ENCODE measurements at places on chromosomes 12 and 14.
A peak's percentile ranks its signal among the peaks of the same experiment; 100 is the strongest.

DNA sequence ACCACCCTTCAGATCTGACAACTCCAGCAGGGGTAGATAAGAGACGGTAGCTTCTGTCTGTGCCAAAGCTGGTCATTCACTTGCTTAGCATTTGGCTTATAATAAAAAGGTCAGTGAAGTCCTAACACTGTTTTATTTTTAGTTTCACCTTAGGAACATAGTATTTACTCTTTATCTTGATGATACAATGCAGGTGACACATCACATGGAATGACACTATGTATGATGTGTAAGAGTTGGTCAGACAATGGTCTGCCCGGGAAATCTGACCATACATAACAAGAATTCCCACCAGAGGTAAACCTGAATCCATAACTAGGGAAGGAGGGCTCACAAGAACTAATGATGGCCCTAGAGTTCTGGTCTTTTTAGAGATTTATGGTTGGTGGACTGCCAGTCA lies 66.6 kb downstream of the IFNG start:
- no peak for DNase-seq

DNA sequence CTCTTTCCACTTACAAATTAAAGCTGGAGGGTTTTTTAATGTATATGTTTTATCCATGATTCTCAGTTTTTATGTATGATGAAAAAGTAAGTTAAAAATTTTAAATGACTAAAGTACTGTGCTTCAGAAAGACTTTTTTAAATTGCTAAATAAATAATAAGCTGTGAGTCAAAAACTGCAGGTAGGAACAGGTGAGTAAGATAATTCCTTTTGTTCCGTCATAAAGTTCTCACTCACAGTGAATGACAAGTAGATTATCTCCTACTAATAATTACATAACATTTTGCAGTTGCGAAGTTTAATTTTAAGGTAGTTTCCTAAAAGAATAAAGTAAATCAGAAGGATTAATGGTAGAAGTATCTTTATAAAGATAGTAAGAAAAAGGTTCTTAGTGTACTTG lies 78.0 kb downstream of the PRKCH start:
- no peak for DNase-seq

DNA sequence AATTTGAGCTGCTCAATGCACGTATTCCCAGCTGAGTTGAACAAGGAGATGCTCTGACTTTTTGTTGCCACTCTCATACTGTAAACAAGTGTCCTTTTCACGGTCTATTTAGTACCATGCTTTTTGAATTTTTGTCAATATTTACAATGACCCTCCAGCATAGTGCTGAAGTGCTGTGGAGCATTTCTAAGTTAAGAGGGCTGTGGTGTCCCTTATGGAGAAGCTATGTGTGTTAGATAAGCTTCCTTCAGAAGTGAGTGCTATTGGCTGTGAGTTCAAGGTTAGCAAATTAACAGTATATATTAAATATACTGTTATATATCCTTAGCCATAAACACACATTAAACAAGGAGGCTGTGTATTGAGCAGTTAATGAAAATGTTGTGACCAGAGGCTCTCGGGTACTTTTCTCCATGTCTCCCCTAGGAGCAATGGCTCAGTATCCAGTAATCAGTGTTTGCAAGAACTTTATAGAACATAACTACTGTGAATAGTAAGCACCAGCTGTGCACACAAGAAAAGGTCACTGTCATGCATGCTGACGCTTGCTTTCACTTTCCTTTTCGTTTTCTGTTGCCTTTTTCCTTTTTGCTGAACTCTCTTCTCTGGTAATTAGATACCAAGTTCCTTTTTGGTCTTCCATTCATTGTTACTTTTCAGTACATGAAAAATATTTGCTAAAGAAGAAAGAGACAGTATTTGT lies 187.2 kb upstream of the NEDD1 start:
- no peak for DNase-seq

GRCh38 chr12:24075650-24076049 lies 126.2 kb upstream of the SOX5 start:
- no peak for DNase-seq

DNA sequence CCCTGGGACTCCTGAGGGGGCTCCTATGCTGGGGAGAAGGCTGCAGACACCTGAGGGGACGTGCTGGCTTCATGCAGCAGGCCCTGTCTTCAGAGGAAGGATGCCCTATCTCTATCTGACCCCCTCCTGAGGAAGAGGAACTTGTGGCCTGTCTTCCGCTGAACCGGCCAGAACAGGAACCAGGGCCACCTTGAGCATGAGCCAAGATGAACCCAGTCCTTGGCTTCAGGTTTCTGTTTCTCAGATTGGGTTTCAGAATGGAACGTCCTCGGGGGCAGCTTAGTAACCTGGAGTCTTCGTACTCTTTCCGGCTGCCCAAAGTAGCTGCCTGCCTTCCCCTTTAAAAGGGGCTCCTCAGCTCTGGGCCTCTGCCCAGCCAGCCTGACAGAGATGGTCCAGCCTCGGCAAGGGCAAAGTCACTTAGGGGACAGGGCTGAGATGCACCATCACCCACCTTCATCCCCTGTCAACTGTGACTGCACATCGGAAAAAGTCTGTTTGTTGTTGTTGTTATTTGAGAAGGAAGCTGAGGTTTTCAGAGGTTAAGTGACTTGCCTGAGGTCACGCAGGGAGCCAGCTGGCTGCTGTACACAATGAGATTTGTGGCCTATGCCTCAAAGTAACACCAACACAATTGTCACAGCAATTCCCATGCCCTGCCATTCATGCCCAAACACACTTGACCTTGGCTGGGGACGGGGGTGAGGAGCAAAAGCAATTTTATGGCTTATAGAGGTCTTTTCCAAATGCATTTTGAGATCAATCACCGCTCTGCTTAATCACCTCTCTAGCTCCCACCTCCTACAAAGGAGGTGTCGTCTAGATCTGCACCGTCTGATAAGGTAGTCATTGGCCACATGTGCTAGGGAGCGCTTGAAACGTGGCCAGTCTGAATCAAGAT lies 13.4 kb downstream of the ASB2 start:
- peak; percentile 70 for DNase-seq

GRCh38 chr14:60648934-60649874 lies at the start of gene SIX1:
Gene SIX1 (minus strand): TSS chr14:60649477. CDS start chr14:60649189, 288 bp downstream.
- DNase-seq: no peak

- no peak for DNase-seq
Observed at GRCh38 chr14:95328729-95329503, 9.2 kb upstream of the CLMN start.

GRCh38 chr14:91303091-91303923 lies 58.8 kb upstream of the GPR68 start:
- peak; percentile 56 for DNase-seq

DNA sequence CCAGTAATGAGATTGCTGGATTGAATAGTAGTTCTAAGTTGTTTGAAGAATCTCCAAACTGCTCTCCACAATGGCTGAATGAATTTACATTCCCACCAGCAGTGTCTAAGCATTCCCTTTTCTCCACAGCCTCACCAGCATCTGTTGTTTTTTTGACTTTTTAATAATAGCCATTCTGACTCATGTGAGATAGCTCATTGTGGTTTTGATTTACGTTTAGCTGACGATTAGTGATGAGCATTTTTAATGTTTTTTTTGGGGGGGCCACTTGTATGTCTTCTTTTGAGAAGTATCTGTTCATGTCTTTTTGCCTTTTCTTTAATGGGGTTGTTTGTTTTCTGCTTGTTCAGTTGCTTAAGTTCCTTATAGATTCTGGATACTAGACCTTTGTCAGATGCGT lies 8.1 kb upstream of the SLC15A5 start:
- DNase-seq: no peak

DNA sequence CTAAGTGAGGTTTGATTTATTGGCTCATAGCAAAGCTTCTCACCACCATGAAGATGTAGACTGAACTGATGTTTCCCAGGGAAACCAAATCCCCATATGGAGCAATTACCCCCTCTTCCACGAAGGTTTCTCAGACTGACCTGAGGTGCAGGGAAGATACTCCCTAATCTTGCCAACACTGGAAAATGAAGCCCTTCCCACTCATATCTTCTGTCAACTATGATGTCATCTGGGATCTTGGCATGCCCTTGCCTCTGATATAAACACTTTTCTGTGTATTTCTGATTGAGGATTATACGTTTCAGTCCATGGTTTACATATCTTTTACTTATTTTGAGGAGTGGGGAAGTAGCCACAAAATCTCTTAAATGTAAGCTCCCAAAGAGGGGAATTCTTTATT lies 14.1 kb upstream of the CISTR start:
- no peak for DNase-seq

GRCh38 chr12:49288412-49288853 lies 6.5 kb upstream of the PRPH start:
- peak; percentile 62 for DNase-seq

DNA sequence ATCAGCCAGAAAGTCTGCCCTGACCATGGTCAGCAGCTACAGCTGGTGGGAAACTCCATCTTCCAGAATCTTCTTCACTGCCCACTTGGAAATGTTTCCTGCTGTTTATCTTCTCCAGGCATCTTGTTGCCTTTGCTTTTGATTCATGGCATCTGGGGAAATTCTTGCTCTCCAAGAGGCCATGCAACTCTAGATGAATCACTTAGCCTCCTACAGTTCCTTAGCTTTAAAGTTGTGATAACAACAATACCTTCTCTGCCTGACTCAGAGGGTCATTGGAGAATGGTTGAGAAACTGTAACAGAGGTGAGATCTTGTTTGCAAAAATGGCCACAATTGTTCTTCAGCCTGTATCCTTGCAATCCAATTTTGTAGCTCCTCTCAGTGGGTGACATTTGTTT lies 121.0 kb upstream of the VRK1 start:
- DNase-seq: no peak

DNA sequence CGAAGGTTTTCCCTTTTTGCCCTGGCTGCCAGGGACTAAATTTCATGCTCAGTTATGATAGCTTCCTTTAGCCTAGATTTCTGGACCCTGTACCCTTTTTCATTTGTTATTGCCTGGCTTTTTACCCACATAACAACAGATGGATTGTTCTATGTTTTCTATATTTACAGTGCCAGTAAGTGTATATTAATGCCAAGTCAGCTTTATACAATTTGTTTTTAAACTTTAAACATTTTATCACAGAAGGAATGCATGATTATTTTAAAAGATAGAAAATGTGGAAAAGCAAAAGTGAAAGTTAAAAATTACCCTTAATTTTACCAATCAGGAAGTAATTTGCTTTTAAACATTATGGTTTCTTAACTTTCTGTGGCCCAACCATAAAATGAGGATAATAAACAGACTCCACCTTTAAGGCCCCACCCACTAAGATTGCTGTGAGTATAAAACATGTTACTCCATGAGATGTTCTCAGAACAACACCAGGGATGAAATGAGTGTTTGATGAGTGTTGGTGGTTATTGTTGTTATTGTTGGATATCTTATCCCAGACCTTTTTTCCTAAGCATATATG lies 496.8 kb downstream of the EGLN3 start:
- DNase-seq: no peak

- no peak for DNase-seq
Observed at GRCh38 chr14:61153431-61153830, 127.7 kb downstream of the TMEM30B start.

- no peak for DNase-seq
Observed at GRCh38 chr14:31781578-31781977, 220.4 kb downstream of the NUBPL start.

DNA sequence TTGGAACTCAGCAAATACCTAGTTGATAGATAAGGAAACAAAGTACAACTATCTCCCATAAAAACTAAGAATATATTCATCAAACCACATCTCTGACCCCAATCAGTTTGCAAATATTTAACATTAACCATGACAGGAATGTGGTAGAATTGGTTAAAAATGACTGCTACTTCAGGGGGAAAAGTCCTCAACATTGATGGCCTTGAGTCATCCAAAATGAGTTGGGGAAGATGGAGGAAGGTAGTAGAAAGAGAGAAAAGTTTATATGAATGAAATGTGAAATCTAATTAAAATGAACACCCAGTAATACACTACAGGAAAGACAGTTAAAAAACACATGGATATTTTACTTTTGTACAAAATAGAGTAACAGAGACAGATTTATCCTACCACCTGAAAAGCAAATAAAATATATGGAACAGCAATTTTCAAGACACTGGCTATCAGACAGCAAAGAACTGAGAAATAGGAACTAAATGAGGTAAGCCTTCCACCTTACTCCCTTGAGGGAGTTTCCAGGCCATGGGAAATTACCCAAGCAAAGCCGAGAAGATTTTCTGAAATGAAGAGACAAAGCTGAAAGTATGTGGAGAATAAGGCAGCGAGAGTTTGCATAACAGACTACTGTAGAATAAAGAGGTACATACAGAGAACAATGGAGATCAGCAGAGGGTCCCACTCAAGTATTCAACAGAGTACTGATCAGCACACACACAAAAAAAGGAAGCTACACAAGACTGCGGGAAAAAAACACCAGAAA lies 49.6 kb downstream of the TC2N start:
- no peak for DNase-seq

GRCh38 chr14:71555654-71556559 lies 376.3 kb upstream of the RGS6 start:
- peak; percentile 65 for DNase-seq

GRCh38 chr12:45981075-45981837 lies 9.1 kb downstream of the SCAF11 start:
- DNase-seq: no peak

- DNase-seq: no peak
Observed at GRCh38 chr12:67710582-67710981, 62.0 kb downstream of the DYRK2 start.

DNA sequence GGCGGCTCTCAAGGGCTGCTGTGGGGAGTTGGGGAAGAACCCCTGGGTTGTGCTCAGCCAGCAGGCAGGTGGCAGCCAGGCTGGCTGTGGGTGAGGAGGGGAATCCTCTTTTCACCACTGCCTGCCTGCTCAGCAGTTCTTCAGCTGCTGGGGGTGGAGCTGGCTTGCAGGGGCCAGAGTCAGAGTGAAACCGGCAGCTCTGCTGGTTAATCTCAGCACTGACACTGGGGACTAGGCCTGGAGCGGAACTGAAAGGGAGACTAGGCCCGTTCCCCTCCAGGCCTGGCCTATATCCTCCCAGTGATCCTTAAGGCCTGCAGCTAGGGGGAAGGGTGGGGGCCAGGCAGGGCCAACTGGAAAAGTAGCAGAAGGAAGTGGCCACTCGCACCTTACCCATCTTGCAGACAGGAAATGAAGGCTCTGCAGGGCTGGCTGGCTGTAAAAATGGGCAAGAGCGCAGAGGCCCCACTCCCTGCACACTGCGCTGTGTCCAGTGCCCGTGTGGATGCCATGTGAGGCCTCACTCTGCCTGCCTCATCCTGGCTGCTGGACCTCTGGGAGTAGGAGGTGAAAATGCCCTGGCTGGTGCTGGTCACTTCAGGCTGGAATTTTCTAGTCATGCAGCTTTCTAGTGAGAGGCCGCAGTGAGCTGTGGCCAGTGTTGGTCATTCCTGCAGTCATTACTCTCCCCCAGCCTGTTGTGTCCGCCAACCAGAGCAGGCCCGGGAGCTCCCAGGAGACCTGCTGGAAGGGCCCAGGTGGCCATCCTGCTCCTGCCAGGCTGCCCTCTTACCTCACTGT lies 39.4 kb downstream of the SH2B3 start:
- peak; percentile 86 for DNase-seq

DNA sequence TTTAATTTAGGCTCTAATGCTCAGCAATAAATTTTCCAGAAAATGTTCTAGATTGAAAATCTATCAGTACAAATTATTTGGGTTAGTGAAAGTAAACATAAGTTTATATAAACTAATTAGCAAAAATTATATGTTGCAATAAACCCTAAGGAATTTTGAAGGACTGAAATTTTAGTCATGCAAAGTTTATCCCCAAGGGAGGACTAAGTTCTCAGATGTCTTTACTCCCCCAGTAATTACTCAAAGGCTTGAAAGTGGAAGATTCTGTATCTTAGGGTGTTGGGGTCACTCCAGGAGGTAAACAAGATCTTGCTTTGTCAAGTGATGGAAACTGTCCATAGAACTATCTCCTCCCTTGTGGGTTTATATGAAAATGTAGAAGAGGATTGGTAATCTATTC lies 183.7 kb downstream of the AKAP6 start:
- no peak for DNase-seq

All from activated T-helper 2 cell treated with anti-CD3 and anti-CD28 coated beads, Interferon-gamma antibody, Interleukin-2, Interleukin-4, amounts not matched to agents 10 μg/mL and 5 μg/mL and 100 μg/mL, durations not matched to agents 14 hours and 24 hours and 36 hours (primary cell).